ENCODE measurements at places on chromosomes 16 and 17.

- DNase-seq, result no peak
These were observed 357.9 kb upstream of the ZFHX3 start for GRCh38 chr16:73405851-73406250.

DNA sequence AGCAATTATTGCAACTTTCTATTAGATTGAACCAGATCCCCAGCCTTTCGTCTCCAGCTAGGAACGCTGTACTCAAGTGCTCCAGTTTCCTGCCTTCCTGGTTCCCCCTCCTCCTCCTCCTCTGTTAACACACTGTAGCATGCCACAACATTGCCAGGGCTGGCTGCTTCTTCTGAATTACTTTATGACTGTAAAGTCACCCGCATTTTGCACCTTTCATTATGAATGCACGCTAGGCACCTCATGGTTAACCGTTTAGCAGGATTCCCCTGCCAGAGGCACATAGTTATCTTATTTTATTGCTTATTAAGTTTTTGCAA lies 4.5 kb downstream of the ZNF423 start:
- no peak for DNase-seq

- DNase-seq, result no peak
These were observed 79.5 kb downstream of the SLC6A2 start for GRCh38 chr16:55735120-55735781.

DNA sequence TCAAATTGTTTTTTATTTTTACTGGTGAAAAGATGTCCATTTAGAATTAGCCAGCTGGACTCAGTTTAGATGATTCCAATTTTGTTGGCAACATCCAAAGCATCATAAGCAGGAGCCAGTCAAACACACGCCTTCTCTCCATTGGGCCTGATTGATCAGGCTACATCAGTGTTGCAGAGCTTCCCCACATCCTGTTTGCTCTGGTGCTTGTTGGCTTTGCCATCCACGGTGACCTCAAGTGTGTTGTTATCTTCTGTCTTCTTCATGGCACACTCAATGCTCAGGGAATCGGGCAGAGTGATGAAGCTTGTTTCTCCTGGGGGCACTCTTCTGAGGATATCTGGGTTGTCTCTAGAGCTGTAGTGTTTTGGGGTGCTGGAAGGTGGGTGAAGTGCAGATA lies 6.3 kb upstream of the NETO2 start:
- no peak for DNase-seq

- DNase-seq, result no peak
These were observed 9.1 kb upstream of the ANKFN1 start for GRCh38 chr17:56144223-56144622.

DNA sequence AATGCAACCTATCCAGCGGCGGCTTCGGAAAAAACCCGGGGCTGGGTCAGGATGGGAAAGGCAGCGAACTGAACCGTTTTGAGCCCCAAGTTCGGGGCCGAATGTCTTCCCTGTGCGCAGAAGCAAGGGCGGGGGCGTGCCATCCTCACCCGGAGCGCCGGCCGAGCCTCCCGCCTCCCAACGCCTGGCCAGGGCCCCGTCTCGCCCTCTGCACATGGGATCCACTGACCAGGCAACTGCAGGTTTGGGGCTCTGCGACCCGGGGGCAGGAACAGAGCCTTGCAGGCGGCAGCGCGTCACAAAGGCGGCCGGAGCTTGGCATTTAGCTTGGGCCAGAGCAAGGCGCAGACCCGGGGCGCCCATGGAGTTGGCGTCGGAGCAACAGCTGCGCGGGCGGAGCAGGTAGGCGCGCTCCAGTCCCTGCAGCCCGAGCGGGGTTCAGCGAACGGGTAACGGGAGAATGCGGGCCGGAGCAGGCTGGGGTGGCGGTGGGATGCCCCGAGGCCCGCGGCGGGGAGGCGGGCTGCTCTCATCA lies at the start of gene FBXO39:
FBXO39 (plus strand) TSS at position 345 of the 535 bp plus-strand sequence. CDS start 3,654 bp downstream, outside the sequence.
- no peak for DNase-seq

- DNase-seq, result no peak
These were observed 27.5 kb downstream of the NLRC5 start for GRCh38 chr16:57016831-57017230.

GRCh38 chr17:4808378-4808767 lies 1.4 kb downstream of the PLD2 start:
- DNase-seq, result no peak

GRCh38 chr17:16491703-16492612 lies at the start of gene LRRC75A:
Gene LRRC75A (minus strand): TSS chr17:16492193. CDS start chr17:16491990, 203 bp downstream.
- peak; percentile 28 for DNase-seq

DNA sequence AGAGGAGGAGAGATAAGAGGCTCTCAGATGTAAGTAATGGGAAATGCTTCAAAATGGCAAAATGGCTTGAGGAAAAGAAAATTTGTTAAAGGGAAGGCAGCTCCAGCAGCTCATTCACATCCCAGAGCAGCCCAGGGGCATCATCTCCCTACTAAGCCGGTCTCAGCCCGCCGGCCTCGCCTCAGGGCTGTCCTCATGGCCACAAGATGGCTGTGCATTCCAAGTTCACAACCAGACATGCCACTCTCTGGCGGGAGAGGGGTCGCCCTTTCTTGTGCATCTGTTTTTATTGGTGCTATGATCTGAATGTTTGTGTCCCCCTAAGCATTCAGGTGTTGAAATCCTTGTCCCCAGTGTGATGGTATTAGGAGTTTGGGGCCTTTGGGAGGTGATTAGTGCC lies 13.5 kb upstream of the SLC47A2 start:
- DNase-seq, result no peak
